ENCODE measurements at places on chromosomes 3 and 15.

- no peak for DNase-seq
These were observed 573.8 kb upstream of the NAALADL2 start for GRCh38 chr3:174285242-174285864.

DNA sequence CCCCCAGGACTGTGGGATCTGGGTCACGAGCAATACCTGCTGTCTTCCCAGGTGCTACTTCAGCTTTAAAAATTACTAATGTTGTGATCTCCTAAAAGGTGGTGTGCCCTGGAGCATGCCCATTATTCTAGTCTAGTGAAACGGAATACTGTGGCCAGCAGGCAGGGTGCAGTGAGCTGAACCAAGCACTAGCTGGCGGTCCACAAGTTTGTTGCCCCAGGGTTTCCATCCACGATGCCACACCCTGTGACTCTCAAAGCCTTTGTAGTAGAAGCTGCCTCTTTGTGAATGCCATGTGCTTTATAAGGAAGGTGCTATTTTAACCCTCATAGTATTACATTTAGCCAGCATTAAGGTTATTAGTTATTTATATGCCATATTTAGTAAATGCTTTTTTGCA is 49.1 kb downstream of the PXYLP1 start:
- DNase-seq, result no peak

- DNase-seq, result no peak
These were observed 815.3 kb downstream of the TUSC7 start for GRCh38 chr3:117524890-117525289.

DNA sequence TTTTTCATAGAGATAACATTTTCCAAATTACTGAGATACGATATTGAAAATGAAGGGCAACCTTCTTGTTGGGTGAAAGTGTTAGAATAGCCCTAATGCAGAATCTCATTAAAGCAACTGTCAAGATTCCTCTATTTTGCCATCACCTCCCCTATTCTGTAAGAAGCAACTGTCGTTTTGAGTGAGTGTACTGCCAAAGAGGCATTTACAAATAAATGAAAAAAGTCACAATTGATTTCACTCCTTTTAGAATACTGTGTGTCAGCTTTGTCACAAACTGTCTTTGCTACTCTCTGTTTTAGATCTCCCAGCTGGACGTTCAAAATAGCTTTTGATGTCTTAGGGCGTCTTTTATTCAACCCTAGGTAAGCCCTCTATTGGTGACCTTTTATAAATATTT is 322.8 kb upstream of the NAALADL2 start:
- DNase-seq, result no peak

GRCh38 chr15:29864501-29864900 is 42.2 kb upstream of the TJP1 start:
- DNase-seq, result no peak

DNA sequence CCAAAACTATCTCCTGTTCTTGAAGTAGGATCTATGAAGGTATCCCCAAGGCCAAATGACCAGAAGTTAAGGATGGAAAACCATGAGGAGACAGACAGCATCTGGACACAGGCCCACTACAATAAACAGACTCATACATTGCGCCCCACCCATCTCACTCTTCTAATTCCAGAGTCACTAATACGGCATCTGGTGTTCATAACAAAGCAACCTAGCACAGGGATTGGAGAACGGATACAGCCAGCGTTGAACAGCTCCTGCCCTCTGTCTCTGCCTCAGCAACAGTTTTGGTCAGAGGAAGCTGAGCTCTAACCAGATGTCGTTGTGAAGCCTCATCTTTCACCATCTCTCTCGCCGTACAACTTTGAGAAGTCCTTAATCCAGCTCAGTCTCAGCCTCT is 44.5 kb upstream of the CCDC80 start:
- DNase-seq, result no peak

- no peak for DNase-seq
These were observed 134.0 kb downstream of the LPP start for GRCh38 chr3:188287762-188288505.

DNA sequence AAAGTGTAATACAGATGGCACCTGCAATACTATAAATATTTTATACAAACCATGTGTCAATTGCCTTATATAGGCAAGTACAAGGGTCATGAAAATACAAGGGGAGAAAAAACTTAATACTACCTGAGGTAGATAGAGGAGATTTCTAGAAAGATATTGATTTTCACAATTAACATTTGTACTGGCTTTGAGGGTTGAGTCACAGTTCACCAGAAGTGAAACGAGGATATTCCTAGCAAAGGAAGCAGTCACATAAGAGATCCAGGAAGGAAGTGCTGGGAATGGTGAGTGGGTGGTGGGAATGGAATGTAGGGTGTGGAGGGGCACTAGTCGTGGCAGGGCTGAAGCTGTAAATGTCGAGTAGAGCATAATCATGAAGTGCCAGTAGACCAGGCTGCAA is 108.7 kb downstream of the P2RY1 start:
- no peak for DNase-seq

DNA sequence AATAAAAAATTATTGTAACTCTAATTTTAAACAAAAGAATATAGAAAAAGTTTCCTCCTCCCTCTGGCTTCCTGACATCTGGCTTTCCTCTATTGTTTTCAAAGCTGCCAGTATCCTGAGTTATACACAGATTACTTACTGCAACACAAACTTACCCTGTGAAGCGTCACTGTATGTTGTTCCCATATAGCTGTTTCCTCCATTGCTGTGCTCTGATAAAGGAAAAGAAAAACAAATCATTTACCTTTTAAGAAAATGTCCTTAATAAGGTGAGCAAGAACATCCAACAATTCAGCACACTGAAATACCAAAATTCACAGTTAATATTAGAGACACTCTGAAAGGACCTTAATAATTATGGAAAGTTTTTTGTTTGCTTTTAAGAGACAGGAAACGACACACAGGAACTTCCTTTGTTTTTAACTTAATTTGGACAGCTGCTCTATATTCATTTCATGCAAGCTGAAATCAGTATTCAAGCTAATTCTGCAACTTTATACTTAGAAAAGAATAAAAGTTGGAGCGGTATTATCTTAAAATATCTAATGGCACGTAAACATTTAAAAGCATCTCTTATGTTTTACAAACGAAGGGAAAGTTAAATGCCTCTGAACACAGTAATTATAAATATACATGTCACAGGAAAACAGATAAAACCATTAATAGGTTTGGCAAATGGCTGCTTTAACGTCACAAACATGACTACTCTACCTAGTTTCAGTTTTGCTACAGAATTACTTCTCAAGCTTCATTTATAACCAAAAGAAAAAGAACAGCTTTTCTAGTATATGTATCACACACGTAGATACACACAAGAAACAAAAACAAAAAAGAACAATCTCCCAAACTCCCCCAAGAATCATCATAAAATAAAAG is 21.5 kb downstream of the TJP1 start:
- no peak for DNase-seq

DNA sequence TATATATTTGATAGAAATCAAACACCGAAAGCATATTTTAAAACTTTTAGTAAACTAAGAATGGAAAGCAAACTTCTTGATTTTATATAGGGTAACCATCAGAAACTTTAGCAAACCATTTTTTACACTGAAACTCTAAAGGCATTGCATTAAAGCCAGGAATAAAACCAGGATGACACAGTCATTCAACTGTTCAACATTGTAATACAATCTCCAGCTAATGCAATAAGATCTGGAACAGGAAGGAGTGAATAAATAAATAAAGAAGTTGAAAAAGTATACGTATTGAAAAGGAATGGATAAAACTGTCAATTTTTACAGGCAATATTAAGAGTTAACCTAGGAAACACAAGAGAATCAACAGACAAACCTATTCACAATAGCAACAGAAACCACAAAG is 181.9 kb upstream of the TTC14 start:
- no peak for DNase-seq

Measured in uterus (tissue), 4 donors.